NCI-H1417 treated with DMSO at 0.1 percent for 48 hours (cell line): ENCODE measurements at places on chromosomes 5 and 9.

DNA sequence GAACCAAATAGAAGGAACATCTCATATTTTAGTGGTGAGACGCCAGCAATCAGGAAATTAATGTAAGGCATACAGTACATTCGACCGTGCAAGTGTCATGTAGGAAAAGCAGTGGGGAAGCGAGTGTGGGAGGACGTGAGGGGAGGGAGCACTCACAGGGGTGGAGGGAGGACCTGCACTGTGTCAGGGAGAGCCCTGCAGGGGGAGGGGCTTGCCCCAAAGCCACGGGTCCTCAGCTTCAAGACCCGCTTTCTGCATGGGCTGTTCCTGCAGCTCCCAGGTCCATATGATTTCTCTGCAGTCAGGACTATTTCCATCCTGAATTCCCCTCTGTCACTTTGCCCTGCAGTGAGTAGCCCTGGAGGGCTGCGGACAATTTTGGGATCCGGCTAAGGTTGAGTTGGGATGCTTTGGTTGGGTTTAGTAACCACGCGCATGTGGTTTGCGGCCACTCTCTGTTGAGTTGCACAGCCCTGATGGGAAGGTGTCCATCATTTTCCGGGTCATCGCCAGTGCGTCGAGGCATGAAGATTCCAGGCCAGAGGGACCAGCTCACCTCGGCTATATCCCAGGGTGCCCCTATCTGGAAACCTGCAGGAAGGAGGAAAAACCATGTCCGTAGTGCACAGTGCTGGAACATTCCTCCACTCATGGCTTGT is 61.9 kb downstream of the IRX1 start:
- no peak for DNase-seq

DNA sequence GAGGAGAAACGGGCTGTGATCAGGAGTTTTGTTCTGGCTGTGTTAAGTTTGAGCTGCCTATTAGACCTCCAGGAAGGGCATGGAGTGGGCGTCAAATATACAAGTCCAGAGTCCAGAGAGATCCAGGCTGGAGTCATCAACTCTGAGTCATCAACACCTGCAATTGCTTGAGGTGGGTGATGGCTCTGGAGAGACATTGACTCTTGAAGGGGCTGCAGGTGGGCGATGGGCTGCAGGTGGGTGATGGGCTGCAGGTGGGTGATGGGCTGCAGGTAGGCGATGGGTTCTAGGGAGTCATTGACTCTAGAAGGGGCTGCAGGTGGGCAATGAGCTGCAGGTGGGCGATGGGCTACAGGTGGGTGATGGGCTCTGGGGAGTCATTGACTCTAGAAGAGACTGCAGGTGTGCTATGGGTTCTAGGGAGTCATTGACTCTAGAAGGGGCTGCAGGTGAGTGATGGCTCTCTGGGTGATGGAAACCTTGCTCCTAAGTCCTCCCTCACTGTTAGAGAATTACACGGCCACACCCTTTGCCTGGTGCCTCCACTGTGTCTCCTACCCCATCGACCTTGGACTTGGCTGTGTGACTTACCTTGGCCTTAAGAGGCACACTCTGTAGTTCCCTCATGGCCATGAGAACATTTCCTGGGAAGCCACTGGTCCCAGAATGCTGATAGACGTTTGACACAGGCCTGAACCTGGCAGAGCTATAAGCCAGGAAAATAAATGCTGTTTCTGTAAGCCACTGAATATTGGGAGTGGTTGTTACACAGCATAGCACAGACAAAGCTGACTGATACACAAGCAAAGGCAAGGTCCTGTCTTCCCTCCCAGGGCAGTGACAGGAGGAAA is 10.4 kb upstream of the FIBCD1 start:
- DNase-seq, result no peak

DNA sequence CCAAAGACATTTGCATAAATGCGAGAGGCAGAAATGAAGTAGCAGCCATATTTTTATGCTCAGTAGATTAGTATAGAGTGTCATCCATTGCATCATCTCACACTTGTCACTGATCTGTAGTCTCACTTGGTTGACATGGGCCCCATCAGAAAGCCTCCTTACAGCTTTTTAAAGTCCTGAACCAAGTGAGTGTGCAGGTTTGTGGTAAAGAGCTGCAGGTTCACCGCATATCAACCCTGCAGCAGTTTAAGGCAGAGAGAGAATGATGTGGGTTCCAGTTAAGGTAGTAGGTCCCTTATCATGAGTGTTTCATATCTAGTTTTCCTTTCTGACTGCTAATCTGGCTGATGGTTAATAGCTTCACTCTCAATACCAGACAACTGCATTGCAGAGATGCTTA is 1080.3 kb downstream of the NR2F1-AS1 start:
- no peak for DNase-seq

DNA sequence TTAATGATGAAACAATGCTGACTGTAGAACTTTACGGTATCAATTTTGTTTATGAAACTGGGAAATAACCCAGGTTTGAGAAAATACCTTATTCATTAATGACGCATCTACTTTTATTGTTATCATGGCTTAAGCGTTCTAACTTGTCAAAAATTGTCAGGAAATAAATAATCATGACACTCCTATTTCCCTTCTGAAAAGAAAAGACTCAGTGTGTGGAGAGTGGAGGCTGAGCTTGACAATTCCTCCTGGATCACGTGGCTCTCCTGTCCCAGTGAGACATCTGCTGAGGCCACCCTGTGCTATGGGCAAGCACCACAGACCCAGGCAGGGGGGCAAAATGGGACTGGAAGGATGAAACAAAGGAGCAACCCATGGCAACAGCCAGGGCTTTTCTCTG is 466.4 kb downstream of the ZNF608 start:
- no peak for DNase-seq

GRCh38 chr5:172336676-172337285 is 53.2 kb upstream of the UBTD2 start:
- no peak for DNase-seq

- no peak for DNase-seq
These were observed 217.9 kb downstream of the SPOCK1 start for GRCh38 chr5:137281201-137281600.

DNA sequence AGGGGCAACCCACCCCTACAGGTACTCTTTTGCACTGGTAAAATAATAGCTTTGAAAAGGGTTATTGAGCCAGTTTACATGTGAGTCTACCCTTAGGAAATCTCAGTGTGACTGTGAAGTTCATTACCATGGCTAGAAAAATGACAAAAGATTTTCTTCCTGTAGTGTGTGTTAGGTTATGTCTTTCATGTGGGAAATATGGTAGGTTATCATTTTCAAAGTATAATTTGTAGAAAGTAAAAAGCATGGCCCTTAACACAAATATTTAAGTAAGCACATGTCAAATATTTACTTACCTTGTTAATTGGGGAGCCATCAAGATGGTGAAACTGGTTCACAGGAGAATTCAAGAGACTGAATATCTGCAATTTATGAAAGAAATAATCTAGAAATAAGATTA is 37.3 kb upstream of the PLPP1 start:
- DNase-seq, result no peak

DNA sequence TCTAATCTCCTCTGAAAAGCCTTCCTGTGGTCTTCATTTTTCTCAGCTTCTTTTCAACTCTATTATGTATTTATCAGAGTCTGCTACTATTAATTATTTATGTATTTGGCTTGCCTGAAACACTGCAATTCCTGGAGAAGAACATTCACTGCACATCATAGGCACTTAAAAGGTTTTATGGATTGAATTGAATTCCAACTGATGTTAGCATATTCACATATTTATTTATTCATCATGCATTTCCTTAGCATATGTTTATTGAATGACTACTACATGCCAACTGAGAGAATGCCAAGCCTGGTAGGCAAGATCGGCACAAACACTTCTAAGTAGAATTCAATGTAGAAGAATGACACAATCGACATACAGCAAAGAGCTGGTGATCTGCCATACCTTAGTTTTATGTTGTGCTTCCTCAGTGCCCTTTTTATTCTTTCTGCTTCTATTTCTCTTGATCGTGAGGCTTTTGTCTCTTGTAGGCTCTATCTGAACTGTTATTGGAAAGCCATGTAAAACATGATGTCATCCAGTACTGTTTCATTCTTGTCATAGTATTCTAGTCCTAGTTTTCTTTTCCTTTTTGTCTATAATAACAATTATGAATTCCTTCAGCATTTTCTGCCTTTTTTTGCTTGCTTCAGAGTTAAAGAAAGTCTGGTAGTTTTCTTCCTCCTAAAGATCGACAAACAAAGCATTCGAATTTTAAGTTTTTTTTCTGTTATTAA is 454.2 kb downstream of the TLE4 start:
- no peak for DNase-seq

GRCh38 chr5:83092619-83093018 is 15.3 kb downstream of the XRCC4 start:
- no peak for DNase-seq

DNA sequence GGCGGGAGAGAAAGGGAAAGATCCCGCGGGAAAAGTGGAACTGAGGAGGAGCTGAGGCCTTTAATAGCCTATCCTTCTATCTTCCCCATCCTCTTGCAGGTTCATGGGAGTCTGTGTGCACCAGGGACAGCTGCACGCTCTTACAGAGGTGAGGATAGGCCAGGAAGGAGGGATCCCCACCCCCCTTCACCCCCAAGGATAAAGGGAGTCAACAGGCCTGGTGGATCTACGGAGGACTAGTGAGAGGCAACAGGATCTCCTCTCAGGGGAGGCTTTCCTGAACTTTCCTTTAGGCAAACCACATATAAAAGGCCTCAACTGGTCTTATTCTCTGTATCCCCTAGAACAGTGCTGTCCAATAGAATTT is 1.1 kb downstream of the TESK1 start:
- no peak for DNase-seq

- DNase-seq, result no peak
These were observed 63.3 kb upstream of the ZFR start for GRCh38 chr5:32507738-32508434.

DNA sequence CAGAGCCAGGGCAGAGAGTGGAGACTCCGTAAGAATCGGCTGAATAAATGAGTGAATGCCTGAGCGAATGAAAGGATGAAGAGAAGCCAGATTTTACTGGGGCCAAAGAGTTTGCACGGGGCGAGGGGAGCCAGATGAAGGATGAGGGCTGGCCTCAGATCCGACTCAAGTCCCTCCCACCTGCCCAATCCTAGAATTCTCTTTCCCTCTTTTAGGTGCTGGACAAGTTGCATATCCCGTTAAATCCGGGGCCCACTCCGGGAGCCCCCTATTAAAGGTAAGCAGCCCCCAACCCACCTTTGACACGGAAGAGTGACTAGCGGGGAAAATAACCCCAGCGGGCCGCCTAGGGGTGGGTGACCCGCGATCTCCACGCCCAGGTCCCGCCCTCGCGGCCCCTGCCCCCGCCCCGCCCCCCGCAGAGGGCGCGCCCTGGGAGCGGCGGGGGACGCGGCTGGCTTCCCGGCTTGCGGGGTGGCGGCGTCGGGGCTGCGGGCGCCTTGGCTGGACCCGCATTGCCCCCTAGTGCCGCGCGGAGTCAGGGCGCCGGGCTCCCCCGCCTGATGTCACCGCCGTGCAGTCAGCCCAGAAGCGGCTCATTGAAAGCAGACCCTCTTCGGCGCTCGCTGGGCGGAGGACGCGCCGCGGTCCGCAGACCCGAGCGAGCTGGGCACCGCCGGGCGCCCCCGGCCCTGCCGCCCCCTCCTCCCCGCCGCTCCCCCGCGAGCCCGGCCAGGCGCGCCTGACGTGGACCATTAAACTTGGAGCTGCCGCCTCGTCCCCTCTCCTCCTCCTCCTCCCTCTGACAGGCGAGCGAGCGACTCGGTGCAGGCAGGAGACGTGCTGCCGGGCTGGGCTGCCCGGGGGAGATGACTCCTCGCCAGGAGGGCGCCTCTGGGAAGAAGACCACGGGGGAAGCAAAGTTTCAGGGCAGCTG is at the start of gene ADRA1B:
Gene ADRA1B, plus strand, starts transcription at position 579 of the 937 bp plus-strand sequence. CDS start 424 bp downstream, outside the sequence.
- no peak for DNase-seq

DNA sequence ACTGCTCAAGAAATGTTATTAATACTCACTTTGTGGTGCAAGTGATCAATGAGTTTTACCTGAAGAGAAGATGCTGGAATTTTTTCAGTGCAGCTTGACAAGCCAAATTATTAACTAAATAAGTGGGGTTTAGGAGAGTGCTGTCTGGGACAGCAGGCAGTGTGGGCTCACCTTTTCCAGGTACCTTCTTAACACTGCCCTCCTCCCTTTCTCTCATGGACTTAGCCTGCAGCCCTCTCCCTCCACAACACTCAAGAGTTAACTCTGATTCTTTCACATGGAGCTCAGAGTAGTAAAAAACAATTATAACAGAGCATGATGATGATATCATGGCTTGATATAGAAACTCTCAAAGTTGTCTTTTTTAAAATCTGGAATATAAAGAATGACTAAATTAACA is 404.8 kb upstream of the SLC30A5 start:
- no peak for DNase-seq

- no peak for DNase-seq
These were observed 62.0 kb upstream of the UNC5A start for GRCh38 chr5:176748073-176748966.

DNA sequence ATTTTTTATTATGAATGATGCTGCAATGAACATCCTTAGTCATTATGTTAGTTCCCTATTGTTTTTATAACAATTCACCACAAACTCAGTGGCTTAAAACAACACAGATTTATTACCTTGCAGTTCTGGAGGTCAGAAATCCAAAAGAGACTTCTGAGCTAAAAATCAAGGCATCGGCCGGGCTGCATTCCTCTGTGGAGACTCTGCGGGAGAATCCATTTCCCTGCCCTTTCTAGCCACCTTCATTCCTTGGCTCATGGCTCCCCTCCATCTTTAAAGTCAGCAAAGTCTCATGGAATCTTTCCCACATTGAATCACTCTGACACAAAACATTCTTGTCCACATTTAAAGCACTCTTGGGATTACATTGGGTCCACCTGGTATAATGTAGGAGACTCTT is 38.6 kb downstream of the SNX18 start:
- no peak for DNase-seq

DNA sequence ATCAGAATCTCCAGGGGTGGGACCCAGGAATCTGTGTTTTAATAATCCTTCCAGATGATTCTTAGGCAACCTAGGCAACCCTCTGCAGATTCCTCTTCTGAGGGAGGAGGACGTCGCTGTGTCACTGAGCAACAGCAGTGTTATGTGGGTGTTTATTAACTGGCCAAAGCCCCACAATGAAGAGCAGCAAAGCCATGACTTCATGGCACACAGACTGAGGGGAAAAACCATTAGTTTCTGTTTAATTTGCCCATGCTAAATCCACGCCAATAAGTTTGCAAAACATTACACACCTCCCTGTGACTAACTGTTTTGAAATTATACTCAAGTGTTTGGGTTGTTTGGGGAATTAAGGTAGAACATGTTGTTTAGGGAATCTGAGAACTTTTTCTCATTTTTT is 83.7 kb upstream of the TMED7 start:
- no peak for DNase-seq

- no peak for DNase-seq
These were observed 19.7 kb downstream of the RAI14 start for GRCh38 chr5:34675857-34676256.

- no peak for DNase-seq
These were observed 82.9 kb downstream of the TMEM252 start for GRCh38 chr9:68457803-68458202.

GRCh38 chr9:93479726-93480125 is 26.3 kb upstream of the FAM120AOS start:
- DNase-seq, result no peak
